ENCODE measurements at places on chromosomes 1 and 21. TPM values are rescaled to one million over a fixed set of nuclear protein-coding genes. Genes with fewer than 3 reads are reported as not detected.

Gene SLC30A10
- 0.71 TPM for total RNA-seq

DNA sequence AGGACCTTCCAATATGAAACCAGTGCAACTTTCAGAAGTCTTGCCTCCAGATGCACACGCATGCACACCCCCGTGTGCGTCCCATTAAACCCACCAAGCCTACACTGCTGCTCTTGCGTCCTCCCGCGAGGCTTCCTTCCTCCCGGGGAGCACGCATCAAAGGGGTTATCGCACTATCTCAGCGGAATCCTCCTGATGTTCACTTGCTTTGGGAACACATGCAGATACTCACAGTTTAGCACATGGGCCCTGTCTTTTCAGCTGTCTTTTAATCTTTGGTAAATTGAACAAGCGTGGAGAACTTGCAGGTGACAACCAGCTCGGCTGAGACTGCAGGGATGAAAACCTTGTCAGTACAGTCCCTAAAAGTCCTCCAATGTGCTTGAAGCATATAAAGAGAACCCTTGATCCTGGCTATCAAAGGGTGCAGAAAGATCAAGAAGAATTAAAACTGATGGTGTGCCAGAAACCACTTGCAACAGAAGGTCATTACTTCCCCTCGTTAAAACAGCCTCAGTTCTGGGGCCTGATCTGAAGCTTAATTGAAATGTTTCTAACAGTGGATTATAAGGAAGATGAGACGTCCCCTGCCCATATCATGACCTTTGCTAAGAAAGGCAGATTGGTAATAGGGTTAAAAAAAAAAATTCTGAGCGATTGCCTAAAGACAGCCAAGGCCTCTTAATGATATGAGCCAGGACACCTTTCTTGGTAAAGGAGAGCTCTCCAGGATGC, 149.4 kb upstream of the LMO4 start:
- no peak for DNase-seq

- DNase-seq = no peak
Measured at GRCh38 chr1:197521118-197521739, 253.2 kb downstream of the CRB1 start.

Gene KCNJ9
- total RNA-seq = 0.09 TPM

Gene DNAJC6
- 0.93 TPM for total RNA-seq

Gene TSTD1
- total RNA-seq = 28.8 TPM

GRCh38 chr1:70916034-70916427, 131.6 kb downstream of the PTGER3 start:
- DNase-seq = no peak

Gene SPAG17
- 1.2 TPM for total RNA-seq

- no peak for DNase-seq
Measured at GRCh38 chr1:17834561-17835100, 79.5 kb downstream of the ACTL8 start.

GRCh38 chr1:8866173-8866791, 12.2 kb downstream of the ENO1 start:
- DNase-seq = no peak

Gene TINAGL1
- total RNA-seq = 31.8 TPM

DNA sequence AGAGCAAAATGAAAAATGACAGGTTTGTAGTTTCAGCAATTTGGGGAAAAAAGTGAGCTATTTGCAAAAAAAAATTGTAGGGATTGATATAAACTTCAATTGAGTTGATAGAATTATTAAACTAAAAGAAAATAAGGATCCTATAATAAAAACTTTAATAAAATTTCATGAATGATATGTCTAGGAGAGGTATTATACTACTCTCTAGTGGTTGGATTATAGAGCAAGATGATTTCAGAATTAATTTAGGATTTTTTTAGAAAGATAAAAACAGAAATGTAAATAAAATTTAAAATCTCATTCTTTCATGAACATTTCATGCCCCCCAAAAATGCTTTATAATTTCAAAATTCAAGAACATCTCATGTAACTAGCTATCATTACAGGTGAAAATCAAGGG, 430.4 kb downstream of the DSCAM start:
- DNase-seq = no peak
